Activated CD4-positive, alpha-beta T cell treated with anti-CD3 and anti-CD28 coated beads, Interleukin-2, amount 10 ng/mL, durations not matched to agents 7 days and 5 days (primary cell): ENCODE measurements at places on chromosomes 1 and 21. TPM values are rescaled to one million over a fixed set of nuclear protein-coding genes. Genes with fewer than 3 reads are reported as not detected.

- H3K4me3 ChIP-seq: no peak overlapping the region
- H3K27me3 ChIP-seq: peaks cover 6% of the 10 kb centered on the region
- DNase-seq: no peak
- no peaks in the 10 kb centered on the region for H3K4me1 ChIP-seq
- no peaks in the 10 kb centered on the region for H3K36me3 ChIP-seq
Measured at GRCh38 chr1:97013941-97014340, 292.4 kb downstream of the PTBP2 start.

DNA sequence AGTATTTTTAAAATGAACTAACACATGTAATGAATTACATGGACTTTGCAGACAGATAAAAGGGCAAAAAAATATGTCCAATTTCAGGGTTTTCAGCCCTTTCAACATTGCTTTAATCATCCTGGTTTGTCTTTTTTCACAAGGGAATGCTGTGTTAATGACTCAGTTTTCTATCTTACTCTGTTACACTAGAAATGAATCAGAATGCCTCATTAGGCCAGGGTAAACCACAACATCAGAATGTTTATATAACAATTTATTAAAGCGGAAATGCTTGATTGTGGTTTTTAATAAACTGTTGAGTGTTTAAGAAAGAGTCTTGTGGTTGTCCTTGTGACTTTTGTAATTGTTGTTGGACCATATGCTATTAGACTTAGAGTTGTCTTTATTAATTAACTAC is 13.5 kb downstream of the GORAB start:
- no peaks in the 10 kb centered on the region for H3K27me3 ChIP-seq
- H3K27ac ChIP-seq: no peak overlapping the region
- H3K36me3 ChIP-seq: peaks cover 68% of the 10 kb centered on the region
- H3K4me3 ChIP-seq: no peak overlapping the region
- no peak for DNase-seq
- no peaks in the 10 kb centered on the region for H3K4me1 ChIP-seq

The ACTA1 gene
- not detected for total RNA-seq

The SYT11 gene
- total RNA-seq: 15.5 TPM

GRCh38 chr1:2980073-2980791 is 41.0 kb upstream of the ACTRT2 start:
- no peaks in the 10 kb centered on the region for H3K36me3 ChIP-seq
- no peak overlapping the region for H3K4me3 ChIP-seq
- DNase-seq: no peak
- H3K4me1 ChIP-seq: no peaks in the 10 kb centered on the region
- H3K27ac ChIP-seq: no peak overlapping the region

The CR1L gene
- total RNA-seq: not detected

- H3K4me1 ChIP-seq: peaks cover 35% of the 10 kb centered on the region
- H3K36me3 ChIP-seq: peaks cover 13% of the 10 kb centered on the region
- H3K27ac ChIP-seq: no peak overlapping the region
- no peak overlapping the region for H3K4me3 ChIP-seq
- DNase-seq: no peak
Measured at GRCh38 chr1:234774971-234775370, 165.0 kb upstream of the IRF2BP2 start.

DNA sequence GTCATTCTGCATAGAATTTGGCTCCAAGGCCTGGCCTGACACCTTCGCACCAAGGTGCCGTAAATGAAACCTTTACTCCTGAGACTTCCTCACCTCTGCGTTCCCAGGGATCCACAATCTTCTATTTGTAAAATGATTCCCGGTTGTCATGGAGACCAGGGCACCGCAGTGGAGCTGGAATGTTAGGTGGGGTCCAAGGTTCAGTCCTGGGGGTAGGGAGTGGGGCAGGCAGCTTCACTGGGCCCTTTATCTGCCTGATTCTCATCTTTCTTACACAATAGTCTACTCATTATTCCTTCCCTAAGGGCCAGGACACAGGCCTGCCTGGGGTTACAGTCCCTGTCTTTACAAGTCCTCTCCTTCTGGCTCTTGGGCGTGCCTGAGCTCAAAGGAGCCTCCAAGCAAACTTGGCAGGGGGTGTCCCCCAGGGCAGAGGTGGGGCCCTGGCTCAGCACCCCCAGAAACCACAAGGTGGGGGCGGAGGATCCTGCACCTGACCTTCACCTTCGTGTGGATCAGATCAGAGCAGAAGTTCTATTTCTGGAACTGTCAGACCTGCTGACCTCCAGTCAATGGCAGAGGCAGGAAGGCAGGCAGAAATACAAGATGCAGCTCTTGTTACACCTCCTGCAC is 51.1 kb downstream of the RIPK4 start:
- H3K4me1 ChIP-seq: no peaks in the 10 kb centered on the region
- H3K27me3 ChIP-seq: peaks cover 23% of the 10 kb centered on the region
- no peak overlapping the region for H3K27ac ChIP-seq
- DNase-seq: no peak

DNA sequence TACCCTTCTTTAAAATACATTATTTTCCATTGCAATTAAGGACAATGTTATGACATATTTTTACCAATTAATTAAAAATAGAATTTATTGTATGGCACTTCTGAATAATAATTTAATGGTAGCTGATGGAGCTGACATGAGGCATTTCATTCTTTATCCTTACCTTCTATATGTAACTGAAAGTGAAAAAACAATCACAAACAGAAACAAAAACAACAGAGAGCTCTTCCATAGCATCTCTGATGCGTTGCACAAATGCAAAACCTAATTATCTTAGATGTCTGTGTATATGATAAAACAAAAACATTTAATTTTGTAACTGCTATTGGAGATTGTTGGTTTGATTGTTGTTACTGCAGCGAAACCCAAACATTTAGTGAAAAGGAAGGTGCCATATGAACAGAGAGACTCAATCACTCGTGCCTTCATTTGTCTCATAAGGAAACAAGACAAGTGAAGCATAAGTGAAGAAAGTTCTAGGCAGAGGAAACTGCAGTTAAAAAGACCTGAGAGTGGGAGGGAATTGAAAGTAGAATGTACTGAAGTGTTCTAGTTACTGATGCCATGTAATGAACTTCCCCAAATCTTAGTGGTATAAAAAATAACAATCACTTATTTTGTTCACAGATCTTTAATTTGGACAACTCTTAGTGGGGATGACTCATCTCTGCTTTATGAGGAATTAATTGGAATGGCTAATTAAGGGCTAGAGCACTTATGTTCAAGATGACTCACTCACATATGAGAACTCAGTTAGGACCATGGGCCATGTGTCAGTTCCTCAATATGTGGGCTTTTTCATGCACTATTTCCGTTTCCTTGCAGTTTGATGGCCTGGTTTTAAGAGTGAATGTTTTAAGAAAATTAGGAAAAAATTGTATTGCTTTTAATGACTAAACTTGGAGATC is 245.0 kb upstream of the OLFM3 start:
- no peak for DNase-seq
- no peaks in the 10 kb centered on the region for H3K36me3 ChIP-seq
- no peaks in the 10 kb centered on the region for H3K4me1 ChIP-seq
- H3K4me3 ChIP-seq: no peak overlapping the region
- no peak overlapping the region for H3K27ac ChIP-seq

- no peaks in the 10 kb centered on the region for H3K36me3 ChIP-seq
- H3K27me3 ChIP-seq: no peaks in the 10 kb centered on the region
- H3K27ac ChIP-seq: peak overlapping the region; percentile 90
- peak overlapping the region; percentile 60 for H3K4me3 ChIP-seq
Measured at GRCh38 chr1:11731691-11732283, 4.1 kb upstream of the AGTRAP start.

The PRRC2C gene
- 259 TPM for total RNA-seq

- peak overlapping the region; percentile 96 for H3K27ac ChIP-seq
- peak overlapping the region; percentile 65 for H3K4me3 ChIP-seq
- peaks cover 66% of the 10 kb centered on the region for H3K4me1 ChIP-seq
- H3K27me3 ChIP-seq: no peaks in the 10 kb centered on the region
Measured at GRCh38 chr1:6358757-6359201, 34.8 kb downstream of the ACOT7 start.

DNA sequence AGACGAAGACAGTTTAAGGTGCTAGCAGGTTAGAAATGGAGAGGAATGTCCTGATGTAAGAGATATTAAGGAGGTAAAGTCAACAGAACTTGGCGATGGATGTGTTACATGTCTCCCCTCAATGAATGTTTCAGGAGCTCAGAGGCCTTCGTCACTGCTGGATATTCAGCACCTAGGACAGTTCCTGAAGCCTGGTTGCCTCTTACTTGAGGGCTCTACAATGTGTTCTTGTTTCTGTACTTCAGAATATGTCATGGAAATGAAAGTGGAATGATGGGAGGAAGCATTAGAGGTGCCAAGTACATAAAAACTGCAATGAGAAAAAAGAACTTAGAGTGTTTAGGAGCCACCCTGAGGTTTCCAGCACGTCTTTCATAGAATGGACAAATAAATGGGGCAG is 17.7 kb downstream of the TNR start:
- no peaks in the 10 kb centered on the region for H3K4me1 ChIP-seq
- H3K27me3 ChIP-seq: no peaks in the 10 kb centered on the region
- H3K4me3 ChIP-seq: no peak overlapping the region
- DNase-seq: peak; percentile 49

The PPOX gene
- total RNA-seq: 33.6 TPM

DNA sequence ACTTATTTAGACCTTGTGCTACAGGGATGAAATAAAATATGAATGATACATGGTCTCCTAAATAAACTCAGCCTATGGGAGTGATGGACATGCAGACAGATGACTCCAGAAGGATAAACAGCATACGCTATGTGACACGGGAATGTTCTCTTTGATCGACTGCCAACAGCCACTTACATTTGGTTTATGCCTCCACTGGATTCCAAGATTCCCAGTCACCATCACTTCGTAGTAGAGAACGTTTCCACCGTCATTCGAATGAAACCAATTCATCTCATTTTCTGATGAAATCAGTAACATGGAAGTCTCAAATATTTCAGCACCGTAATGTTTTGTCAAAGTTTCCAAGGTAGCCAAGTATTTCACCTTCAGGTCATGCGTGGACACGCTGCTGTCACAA is 99.7 kb downstream of the JAK1 start:
- no peak for DNase-seq
- H3K4me3 ChIP-seq: no peak overlapping the region
- no peaks in the 10 kb centered on the region for H3K27me3 ChIP-seq
- peaks cover 61% of the 10 kb centered on the region for H3K36me3 ChIP-seq
- H3K4me1 ChIP-seq: peaks cover 29% of the 10 kb centered on the region

- H3K36me3 ChIP-seq: peaks cover 21% of the 10 kb centered on the region
- H3K4me1 ChIP-seq: peaks cover 15% of the 10 kb centered on the region
- H3K27ac ChIP-seq: no peak overlapping the region
Measured at GRCh38 chr1:85708829-85709227, 595 bp upstream of the ZNHIT6 start.

GRCh38 chr1:158916085-158916484 is 15.3 kb upstream of the PYHIN1 start:
- no peaks in the 10 kb centered on the region for H3K4me1 ChIP-seq
- H3K27ac ChIP-seq: no peak overlapping the region
- peaks cover 27% of the 10 kb centered on the region for H3K27me3 ChIP-seq
- no peak for DNase-seq
